Activated CD8-positive, alpha-beta memory T cell treated with anti-CD3 and anti-CD28 coated beads for 1 hour (primary cell): ENCODE measurements at places on chromosomes 6 and 20.

DNA sequence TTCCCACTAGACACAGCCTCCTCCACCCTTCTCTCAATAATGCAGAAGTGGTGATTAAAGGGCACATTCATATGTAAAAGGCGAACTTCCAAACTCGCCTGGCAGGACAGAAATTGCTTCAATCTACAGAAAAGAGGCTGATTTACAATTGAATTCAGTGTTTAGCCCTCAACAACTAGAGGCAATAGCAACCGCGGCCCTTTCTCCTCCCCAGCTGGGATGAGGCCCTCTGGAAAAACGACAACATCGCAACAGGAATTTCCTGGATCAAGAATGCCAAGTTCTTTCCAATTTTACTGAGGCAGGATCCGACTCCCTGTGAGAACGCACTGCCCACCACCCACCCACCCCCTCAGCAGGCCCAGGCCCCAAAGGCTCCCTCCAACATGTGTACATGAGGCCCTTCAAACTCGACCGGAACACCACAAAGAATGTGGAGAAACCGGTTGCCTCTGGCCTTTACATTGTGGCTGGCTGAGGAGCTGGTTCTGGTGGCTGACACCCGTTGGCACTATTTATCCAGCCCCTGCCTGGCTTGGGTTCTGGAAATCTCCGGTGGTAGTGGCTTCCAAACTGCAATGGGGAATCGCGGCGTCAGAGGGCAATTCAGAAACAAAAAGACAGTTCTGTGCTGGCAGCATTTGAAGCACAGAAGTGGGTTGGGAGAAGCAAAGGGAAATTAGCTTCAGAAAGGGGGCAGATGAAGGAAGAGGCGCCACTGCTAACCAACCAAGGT is 36.8 kb downstream of the ZMYND8 start:
- no peak for DNase-seq

GRCh38 chr20:35866418-35867202 is 87.7 kb downstream of the SCAND1 start:
- no peak for DNase-seq

DNA sequence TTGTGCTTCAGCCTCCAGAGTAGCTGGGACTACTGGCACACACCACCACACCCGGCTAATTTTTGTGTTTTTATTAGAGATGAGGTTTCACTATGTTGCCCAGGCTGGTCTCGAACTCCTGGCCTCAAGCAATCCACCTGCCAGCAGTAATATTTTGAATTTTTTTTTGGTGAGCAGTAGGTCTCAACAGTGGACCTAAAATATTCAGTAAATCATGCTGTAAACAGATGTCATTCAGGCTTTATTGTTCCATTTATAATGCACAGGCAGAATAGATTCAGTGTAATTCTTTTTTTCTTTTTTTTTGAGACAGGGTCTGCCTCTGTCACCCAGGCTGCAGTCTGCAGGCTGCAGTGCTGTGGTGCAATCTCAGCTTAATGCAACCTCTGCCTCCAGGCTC is 69.7 kb downstream of the NCOA3 start:
- DNase-seq, result no peak

GRCh38 chr6:17552861-17553260 is 47.2 kb upstream of the FAM8A1 start:
- no peak for DNase-seq

DNA sequence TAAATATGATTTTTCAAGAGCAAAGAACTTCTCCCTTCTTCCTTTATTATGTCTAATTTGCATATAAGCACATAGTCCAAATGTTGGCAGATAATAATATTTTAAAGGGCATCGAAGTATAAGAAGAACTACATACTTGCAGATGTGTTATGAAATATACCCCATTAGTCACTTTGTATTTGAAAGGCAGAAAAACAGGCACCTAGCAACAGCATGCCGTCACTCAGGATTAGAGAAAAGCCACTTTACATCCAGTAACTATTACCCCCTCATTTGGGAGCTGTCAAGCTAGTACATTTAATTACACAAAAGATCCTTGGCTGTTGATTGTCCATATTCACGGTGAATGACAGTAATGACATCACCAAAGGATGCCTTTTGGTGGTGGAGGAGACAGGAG is 99.3 kb upstream of the ARMC2 start:
- DNase-seq, result no peak

DNA sequence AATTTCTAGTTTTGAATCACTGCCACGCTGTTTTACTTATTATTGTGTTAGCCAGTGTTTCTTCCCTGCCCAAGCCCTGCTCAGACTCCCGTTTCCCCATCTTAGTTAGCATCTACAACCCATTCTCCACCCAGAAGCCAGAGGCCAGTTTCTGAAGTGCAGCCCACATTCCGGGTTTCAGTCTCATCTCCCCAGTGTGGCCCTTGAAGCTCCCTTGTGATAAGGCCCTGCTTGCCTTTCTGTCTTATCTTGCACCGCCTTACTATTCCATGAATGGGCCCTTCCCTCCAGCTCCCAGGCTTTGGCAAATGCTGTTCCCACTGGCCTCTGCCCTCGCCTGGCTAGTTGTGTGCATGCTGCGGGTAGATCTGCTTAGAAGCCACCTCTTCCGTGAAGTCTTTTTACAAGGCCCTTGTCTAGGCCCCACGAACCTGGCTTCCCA is 41.1 kb downstream of the TOX2 start:
- no peak for DNase-seq

DNA sequence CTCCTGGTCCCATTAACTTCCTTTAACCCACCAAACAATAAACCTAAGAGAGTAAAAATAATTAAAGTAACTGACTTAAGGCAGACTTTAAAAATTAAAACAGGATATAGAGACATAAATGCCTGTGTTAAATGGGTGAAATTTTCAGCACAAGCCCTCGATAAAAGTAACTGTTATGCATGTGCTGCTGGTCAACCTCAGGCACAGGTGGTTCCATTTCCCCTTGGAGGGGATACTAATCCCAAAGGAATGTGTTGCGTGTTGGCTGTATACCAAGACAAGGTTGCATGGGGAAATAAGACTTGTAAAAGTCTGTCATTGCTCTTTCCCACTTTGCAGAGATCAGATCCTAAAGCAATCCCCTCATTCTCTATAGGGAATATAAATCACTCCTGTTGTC is 25.8 kb downstream of the HLA-A start:
- DNase-seq, result no peak

DNA sequence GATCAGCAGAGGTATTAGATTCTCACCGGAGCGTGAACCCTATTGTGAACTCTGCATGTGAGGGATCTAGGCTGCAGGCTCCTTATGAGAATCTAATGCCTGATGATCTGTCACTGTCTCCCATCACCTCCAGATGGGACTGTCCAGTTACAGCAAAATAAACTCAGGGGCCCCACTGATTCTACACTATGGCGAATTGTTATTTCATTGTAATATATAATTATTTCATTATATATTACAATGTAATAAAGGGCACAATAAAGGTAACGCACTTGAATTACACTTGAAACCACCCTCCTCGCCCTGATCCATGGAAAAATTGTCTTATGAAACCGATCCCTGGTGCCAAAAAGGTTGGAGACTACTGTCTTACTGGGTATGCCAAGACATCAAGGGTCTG is 18.6 kb downstream of the PRKN start:
- no peak for DNase-seq
